ENCODE measurements at places on chromosomes 3 and 15. TPM values are rescaled to one million over a fixed set of nuclear protein-coding genes. Genes with fewer than 3 reads are reported as not detected.

GRCh38 chr3:162799910-162800309 lies 1303.3 kb downstream of the OTOL1 start:
- DNase-seq: no peak

DNA sequence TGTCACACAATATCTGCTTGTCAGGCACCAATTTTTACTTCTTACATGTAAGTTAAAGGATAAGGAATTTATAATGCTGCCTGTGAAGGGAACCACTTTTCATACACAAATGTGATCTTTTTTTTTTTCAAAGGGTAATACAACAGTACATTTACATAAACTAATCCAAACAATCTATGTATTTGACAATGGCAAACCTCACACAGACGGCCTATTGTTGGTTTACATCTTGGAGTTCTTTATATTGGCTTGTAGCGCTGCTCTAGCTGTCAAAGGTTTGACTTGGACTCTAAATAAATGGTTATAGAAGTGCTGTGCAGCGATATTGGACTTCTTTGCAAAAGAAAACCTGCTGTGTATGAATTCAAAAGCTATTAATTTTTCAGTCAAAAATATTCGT lies 598.0 kb downstream of the FOXP1 start:
- DNase-seq: no peak

GRCh38 chr3:86303935-86304334 lies 687.0 kb downstream of the VGLL3 start:
- DNase-seq: no peak

ALS2CL gene
- 7.5 TPM for total RNA-seq

DNA sequence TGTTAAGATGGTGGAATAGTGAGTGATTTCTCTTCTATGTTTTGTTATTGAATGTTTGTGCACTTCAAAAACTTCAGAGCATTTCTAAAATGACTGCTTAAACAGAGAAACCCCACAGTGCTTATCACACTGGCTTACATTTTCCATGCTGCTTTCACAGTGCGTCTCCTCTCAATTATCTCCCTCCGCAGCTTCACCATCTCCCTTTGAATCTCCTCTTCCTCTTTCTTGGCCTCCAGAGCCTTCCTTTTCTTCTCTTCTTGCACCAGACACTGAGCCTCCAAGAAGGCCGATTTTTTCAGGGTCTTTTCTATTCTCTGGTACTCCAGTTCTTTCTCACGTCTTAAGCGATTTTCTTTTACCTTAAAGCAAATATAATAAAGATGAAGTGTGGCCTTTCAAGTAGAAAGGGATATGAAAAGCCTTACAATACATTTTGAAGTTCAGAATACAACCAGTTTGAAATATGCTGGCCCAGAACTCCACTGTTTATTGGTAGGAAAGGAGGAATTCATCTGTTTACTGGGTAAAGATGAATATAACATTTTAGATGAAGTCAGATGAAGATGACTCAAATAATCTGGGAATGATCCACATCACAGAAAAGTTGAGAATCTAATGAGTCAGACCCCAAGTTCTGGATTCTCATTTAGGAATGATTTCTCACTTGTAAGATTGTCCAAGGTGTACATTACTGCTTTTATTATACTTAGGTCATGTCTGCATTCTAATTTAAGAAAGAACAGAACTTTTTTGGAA lies 21.4 kb downstream of the CCDC191 start:
- no peak for DNase-seq

DNA sequence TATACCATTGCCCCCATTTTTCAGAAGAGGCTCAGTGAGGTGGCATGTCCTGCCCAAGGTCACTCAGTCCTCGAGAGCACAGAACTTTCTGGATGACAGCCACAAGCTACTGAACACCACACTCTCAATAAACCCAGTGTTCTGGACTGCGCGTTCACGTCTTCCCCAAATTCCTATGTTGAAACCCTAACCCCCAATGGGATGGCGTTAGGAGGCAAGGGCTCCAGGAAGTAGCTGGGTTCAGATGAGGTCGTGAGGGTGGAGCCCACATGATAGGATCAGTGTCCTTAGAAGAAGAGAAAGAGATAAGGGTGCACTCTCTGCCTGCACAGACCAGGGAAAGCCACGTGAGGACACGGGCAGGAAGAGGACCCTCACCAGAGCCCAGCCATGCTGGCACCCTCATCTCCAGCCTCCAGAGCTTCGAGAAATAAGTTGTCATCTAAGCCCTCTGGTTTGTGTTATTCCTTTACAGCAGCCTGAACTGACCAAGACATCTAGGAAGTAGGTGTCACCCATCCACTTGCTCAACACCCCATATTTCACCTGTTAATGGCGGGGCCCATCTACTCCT lies 324.0 kb downstream of the UACA start:
- no peak for DNase-seq

- no peak for DNase-seq
Observed at GRCh38 chr3:145387211-145387610, 773.8 kb downstream of the PLOD2 start.

DNA sequence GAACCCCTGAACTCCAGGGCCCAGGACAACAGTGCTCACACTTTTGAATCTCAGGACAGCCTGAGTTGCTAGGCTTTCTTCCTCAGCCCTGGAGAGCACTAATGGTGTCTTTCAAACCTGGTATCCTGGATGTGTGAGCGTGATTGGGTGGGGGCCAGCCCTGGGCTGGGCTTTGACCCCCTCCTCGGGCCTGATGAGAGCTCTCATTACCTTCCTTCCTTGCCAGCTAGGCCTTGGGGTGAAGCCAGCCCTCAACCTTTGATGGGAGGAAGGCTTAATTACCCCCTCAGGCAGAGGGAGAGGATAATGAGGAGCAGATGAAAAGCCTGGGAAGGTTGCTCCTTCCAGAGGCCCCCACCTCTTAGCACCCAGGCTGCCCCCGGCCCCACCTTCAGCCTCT lies 31.1 kb upstream of the INSYN1 start:
- no peak for DNase-seq

GRCh38 chr15:77239882-77240608 lies 169.1 kb upstream of the TSPAN3 start:
- DNase-seq: no peak
